ENCODE measurements at places on chromosomes 12 and 14.

DNA sequence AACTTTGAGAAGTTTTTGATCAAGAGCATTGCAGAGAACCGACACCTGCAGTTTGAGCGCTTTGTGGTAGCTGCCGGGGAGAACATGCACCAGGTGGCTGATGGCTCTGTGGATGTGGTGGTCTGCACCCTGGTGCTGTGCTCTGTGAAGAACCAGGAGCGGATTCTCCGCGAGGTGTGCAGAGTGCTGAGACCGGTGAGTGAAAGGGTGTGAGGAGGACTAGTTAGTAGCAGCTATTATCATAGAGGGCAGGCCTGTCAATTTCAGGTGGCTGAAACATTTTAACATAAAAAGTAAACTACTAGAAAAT, 27.0 kb upstream of the HIGD1C start:
- no peak for DNase-seq

- no peak for DNase-seq
Observed at GRCh38 chr12:98686603-98687002, 41.5 kb downstream of the APAF1 start.

DNA sequence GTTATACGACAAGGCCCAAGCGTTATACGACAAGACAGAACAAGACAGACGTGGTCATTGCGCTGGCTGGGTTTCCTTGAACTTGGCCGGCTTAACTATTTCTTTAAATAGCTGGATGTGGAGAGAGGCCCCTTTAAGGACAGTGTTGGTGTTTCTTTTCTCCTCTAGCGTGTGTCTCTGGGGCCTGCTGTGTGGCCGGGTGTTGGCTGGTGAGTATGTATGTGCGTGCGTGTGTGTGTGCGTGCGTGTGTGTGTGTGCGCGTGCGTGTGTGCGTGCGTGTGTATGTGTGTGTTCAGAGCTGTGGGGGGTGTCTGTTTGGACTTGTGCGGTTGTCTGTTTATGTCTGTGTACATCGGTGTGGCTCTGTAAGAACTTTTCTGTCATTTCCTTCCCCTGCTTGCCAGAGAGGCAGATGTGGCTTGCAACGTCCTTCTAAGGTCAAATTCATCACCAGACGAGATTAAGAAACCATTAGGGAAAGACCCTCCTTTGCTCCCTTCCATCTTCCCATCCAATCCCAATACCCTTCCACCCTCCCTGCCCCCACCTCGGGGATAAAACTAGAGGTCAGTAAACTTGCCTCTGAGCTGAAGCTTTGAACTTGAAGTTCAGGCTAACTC, 78.6 kb upstream of the TBX3 start:
- no peak for DNase-seq

- DNase-seq, result no peak
Observed at GRCh38 chr12:452667-453210, 7.0 kb upstream of the B4GALNT3 start.

GRCh38 chr12:106109168-106109910, 29.4 kb downstream of the NUAK1 start:
- no peak for DNase-seq

- DNase-seq, result no peak
Observed at GRCh38 chr12:9948606-9949296, 16.6 kb upstream of the CLEC2A start.

DNA sequence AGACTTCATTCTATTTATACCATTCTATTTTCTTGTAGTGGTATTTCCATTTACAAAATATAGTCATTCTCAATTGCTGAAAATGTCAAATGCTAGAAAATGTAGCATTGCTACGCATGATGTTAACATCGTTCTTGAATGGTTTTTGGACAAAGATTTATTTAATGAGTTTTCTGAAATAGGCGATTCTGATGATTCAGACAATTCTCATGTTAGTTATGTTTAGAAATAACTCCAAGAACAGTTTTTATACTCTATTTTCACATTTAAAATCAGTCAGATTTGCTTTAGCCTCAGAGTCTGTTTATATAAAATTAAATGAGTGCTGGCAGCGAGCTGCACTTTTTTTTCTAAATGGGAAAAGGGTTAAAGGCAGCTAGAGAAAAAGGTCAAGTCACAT, 414.8 kb upstream of the MGAT4C start:
- DNase-seq, result no peak

DNA sequence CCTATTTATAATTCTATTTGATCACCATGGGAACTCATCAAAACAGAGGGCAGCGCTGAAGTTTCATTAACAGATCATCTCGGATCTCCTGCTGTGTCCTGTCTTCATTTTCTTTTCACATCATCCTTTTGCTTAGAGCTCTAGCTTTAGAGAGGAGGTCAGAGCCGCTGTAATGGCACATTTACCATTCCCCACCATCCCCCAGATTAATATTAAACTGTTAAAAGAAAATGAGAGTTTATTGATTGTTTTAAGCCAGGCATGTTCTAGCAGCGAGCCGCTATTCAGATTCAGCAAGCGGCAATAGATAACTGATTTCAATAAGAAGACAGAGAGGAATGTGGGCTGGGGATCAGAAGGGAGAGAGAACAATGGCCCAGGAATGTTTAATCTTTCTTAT, 308.8 kb downstream of the EGLN3 start:
- no peak for DNase-seq

GRCh38 chr14:69483765-69484443, 624 bp upstream of the PLEKHD1 start:
- DNase-seq, result no peak

DNA sequence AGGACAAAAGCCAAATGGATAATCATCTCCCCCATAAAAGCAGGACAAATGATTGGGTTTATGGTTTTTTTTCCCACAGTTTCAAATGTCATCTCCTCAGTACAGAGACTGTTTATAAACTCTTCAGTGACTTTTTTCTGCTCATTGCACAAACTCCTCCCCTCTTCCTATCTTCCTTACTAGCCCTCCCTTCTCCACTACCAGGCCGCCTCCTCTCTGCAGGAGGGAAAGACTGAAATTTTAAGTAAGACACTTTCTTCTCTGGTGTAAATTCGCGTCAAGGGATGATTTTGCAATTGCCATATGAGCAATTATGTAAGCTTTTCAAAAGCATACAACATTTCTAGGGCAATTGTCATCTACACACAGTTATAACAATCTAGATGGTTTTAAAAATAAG, 37.0 kb downstream of the BTG1 start:
- DNase-seq, result no peak

DNA sequence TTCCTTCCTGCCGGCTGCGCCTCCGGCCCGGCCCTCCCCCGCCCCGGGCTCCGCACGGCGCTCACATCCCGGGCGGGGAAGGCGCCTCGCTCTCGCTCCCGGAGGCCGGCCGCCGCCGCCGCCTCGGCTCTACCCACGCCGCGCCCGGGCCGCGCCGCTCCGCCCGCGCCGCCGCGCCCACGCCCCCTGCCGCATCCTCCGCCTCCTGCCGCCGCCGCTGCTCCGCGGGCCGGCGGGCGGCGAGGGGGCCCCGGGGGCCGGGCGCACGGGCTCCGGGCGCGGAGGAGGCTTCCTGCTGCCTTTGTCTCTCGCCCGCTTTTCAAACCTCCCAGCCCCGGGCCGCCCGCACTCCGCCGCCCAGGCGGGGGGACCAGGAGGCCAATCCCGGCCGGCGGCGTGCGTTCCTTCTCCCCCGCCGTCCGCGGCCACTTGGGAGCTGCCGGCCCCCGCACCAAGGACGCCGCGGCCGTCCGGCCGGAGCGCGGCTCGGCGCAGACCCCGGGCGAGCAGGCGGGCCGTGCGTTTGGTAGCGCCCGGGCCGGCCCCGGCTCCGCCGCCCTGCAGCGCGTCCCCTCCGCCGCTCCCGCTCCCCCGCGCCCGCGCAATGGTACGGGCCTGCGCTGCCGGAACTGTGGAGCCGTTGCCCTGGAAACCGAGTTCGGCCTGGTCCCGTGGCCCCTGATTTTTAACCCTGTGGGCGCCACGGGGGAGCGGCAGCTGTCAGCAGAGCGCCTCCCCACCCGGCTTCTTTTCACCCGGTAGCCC, at the start of gene FBXL14:
TSS of gene FBXL14 (minus strand) at position 321 of the 765 bp plus-strand sequence. CDS start 515 bp downstream, outside the sequence.
- DNase-seq, result no peak

DNA sequence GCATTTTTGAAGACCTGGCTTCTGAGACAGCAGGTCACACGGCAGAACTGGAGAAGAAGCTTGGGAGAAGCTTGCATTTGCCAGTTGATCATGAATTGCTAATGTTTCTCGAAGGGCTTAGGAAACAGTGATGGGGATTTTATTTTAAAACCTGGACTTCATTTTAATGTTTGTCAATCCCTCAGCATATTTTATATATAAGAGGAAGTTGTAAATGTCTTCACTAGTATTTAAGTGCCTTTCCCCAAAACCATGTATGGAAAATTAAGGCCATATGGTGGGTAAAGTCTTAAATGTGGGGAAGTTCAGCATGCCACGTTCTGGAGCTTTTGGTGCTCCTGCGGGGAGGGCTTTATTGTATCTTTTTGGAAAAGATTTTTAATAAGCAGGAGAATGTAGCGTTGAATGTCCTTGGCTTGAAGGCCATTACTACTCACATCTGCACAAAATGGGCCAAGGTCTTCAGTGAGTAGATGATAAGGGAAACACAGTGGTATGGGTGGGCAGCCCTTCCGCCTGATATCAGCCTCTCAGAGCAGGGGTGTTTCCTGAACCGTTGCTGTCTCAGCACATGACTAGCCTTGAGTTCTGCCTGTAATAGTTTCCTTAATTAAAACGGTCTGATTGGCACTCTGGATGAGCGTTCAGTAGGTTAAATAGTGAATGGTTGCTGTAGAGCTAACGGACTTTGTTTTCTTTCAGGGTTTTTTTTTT, 511.4 kb downstream of the PCNX1 start:
- no peak for DNase-seq

- DNase-seq, result no peak
Observed at GRCh38 chr14:104582662-104583061, 3.1 kb downstream of the C14orf180 start.

- DNase-seq, result no peak
Observed at GRCh38 chr12:56165369-56165768, 7.2 kb downstream of the MYL6 start.

DNA sequence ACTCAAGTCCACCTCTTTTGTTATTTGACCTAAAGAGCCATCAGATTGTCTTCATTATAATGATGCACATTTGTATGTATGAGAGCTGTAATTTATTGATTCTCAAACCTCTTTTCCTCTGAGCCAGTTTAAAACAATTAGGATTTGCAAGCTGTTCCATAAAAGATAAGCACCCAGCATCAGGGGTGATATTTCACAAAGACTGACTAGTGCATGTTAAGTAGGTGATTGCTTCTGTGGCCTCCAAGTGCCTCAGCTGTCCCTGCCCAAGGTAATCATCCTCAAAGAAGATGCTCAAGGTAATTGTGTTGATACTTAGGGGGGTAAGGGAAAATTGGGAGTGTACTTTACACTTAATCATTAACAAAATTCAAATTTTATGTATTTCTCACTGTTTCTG, 18.2 kb downstream of the CEP128 start:
- no peak for DNase-seq

- no peak for DNase-seq
Observed at GRCh38 chr14:71336489-71337192, 429.4 kb downstream of the PCNX1 start.

- DNase-seq, result no peak
Observed at GRCh38 chr14:103074729-103075367, 9.2 kb upstream of the LBHD2 start.

GRCh38 chr12:68896881-68897540, 36.0 kb downstream of the CPM start:
- no peak for DNase-seq

DNA sequence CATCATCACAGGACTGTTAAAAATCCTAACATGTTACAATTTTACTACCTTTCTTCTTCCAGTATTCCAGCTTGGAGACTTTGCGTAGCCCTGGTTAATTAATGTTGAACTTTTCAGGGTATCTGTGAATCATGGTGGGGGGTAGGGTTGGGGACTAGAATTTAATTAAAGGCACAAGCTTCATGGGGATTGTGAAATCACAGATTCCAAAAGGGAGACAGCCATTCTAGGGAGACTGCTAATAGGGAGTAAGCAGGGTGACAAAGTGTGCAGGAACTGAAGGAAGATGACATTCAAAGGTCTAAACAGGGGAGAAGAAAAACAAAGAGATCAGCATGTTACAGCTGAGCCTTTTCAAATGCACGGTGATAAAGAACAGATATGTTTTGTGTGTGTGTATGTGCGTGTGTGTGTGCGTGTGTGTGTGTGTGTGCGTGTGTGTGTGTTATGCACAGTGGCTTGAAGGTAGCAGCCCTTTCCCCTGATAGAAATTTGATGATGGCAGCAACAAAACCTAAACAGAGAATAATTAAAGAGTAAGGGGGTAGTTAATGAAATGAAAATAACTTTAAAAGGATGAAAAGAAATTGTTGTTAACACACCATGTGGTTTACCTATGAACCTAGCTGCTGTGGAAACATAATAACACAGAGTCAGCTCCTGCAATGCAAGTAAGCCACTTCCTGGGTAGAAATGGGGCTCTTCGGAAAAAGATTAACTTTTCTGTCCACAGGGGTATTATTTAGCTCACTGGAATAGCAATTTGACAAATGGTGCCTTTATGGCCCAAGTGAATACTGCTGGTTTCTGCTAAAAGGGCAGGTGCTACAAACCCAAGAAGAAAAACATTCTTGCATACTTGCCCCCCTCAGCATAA, 581.7 kb downstream of the DIO2 start:
- DNase-seq, result no peak

Data from keratinocyte (primary cell).